ENCODE measurements at places on chromosomes 16 and 17. TPM values are rescaled to one million over a fixed set of nuclear protein-coding genes. Genes with fewer than 3 reads are reported as not detected.

DNA sequence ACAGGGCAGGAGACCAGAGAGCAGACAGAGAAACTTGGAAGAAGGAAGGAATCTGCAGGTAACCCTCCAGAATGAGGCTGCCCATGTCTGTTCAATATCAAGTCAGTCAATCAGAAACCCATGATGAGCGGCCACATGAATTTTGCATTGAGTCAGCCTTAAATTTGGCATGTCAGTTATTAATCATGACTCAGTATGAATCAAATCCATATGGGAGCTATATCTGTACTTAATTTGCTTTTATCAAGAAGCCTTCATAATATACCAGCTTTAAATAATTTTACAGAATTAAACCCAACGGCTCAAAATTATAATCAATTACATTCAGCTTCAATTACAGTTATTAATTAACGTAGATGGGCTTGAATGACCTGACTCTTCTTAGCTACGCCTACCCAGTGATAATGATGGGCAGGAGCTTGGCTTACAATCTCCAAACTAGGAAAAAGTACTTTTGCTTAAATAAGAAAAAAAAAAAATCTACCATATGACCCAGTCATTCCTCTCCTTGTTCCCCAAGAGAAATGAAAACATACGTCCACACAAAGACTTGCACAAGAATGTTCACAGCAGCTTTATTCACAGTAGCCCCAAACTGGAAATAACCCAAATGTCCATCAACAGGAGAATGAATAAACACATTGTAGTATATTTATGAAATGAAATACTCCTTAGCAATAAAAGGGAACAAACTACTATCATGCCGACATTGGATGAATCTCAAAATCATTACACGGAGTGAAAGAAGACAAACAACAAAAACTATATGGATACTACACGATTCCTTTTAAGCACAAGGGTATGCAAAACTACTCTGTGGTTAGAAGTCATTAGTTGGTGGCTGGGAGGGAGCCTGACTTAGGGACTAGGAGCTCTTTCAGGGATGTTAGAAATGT, 48.6 kb downstream of the SLC39A11 start:
- DNase-seq, result no peak

- DNase-seq, result no peak
These were observed 63.5 kb upstream of the PHOSPHO1 start for GRCh38 chr17:49294122-49294521.

DNA sequence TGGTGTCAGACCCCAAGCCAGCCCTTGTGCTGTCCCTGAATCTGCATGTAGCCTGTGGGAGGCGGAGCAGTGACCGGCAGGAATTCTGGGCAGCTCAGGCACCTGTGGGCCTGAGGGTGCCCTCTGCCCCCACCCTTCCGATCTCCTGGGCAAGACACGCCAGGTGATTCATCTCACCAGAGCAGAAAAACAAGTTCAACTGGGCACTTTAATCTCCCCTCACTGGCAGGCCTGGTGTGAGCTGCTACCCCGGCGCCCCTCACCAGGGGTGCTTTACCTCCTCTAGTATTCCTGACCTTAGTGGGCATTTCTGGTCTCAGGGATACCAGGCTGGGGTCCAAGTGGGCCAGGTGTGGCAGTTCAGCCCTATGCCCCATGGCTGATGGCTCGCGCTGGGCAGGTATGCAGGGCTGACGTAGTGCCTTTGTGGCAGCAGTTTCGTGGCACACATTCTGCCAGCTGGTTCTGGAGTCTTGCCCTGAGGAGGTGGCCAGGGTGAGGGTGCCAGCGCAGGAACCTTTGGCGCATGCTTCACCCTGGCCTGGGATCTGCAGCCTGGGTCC, 6.0 kb downstream of the ERBB2 start:
- DNase-seq, result no peak

WWP2 gene
- 57.9 TPM for total RNA-seq

DNA sequence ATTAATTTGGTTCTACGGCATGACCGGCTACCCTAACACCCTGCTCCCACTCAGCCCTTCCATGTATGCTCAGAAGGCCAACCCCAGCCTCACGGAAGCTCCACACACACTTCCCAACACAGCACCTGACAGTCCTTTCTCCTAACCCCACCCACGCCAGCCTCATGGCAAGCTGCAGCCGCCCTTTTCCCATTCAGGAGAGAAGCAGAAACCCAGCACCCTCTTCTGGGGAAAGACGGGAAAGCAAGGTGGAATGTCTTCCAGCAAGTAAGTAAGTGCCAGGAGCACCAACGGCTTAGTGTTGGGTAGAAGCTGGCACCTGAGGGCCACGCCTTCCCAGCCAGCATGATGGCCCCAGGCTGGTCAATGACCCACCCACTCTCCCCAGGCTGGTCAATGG, 32.1 kb downstream of the ABR start:
- no peak for DNase-seq
